ENCODE measurements at places on chromosomes 12 and 14.

DNA sequence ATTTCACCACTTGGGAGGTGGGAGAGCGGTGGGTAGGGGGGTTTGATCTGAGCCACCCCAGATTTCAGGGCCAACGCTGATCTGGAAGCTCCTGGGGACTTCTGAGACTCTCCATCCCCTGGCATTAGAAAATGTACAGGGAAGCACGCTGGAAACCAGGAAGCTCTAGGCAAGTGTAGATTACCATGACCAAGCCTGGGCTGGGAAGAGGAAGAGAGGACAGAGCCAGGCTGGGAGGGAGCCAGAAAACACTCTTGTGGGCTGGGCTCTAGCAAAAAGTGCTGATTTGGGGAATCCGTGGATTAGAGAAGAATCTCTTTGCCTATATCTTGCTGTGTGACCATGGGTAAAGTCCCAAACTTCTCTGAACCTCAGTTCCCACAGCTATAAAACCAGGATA, 236.7 kb downstream of the BCL11B start:
- no peak for DNase-seq

DNA sequence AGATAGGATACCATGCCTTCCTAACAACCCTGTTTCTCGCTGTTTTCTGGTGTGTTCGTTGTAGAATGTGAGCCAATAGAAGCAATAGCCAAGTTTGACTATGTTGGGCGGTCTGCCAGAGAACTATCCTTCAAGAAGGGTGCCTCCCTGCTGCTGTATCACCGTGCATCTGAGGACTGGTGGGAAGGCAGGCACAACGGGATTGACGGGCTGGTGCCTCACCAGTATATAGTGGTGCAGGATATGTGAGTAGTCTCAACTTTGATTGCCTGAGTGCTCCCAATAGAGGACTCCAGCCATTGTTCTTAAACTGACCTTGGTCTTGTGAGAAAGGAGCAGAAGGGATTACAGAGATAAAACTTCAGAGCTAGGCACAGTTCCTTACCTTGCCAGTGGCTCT, 96.2 kb downstream of the KICS2 start:
- DNase-seq, result no peak

DNA sequence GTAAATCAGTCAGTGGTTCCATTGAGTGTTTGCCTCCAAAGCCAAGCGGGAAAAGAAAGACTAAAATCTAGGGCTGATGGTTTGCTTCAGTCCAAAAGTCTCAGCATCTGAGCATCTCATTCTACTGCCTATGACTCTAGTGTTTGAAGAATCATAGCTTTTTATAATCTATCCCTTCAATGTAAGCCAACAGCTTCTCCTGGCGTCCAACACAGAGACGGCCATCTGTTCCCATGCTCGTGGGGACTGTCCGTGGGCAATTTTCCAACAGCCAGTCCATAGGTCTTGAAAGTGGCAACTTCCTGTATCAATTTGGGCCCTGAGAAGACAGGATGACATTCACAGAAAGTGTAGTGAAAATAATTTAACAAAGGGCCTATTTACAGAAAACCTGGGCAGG, 544.4 kb upstream of the TMEM132C start:
- no peak for DNase-seq

DNA sequence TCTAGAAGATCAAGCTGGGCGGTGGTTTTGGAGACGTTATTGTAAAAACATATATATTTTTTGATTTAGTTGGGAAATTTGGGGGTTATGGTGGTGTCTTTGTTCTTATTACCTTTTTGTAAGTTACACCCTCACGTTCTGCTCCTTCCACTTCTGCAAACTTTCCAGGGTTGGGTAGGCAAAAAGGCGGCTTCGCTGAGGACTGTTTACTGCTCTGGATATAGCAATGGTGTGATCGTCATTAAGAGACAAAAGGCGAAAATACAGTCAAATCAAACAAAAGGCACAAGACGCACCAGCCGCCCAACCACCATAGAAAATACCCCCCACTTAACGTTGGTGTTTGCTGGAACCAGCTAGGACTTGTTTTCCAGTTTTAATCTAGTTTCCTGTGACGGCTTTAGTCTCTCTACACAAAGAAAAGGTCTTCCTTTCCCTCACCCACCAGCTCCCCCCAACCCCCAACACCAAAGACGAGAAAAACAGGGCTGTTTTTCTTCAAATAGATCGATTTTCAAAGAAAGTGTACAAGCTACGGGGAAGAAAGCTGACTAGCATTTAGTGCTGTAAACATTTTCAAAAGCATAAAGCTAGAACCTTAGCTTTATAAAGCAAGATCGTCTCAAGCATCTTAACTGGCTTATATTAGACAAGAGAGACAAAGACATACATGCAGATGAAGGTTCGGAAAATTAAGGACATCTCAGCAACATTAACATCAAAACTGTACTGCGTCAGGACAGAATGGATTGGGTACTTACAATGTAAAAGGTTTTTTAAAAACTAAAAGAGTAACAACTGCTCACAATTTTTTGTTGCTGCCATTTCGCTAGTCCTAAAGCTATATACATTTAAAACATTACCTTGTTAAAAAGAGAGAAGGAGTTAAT, 2.0 kb upstream of the SETD1B start:
- no peak for DNase-seq

GRCh38 chr12:87848248-87848868, 180.8 kb downstream of the C12orf50 start:
- peak; percentile 75 for DNase-seq

- no peak for DNase-seq
Measured at GRCh38 chr12:57514720-57515407, 5.5 kb downstream of the DDIT3 start.

DNA sequence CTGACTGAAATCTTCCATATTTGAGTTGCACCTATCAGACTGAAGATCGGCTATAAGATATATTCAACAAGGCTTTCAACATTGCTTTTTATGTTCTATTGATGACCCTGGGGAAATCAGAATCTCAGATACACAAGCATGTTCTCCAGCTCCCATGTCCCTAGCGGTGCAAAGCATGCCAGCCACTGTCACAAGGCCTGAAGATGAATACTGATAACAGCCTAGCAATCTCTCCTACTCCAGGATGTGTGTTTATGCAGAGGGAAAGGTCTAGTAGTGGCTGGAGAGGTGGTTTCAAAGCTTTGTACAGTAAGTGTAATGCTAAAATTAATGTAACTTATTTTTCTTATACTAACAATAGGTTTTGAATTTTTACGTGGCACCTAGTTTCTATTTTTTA, 64.6 kb downstream of the SOX5 start:
- DNase-seq, result no peak

GRCh38 chr12:116172224-116172849, 105.2 kb downstream of the MED13L start:
- no peak for DNase-seq

DNA sequence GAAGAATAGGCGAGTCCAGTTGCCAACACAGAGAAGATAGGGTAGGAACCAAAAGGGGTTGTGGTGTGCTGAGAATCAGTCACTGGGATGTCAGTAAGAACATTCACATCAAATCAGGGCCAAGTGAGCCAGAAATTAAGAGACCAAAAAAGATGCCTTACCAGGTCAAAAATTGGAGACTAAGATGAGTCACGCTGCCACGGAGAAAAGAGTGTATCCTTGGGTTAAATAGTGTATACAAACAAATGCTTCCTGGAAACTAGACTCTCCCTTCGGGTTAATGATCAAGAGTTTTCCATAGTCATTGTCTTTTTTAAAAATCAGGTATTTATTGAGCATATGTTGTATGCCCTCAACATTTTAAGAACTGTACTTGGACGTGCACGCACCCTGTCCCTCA, 45.2 kb upstream of the BAZ1A start:
- no peak for DNase-seq

DNA sequence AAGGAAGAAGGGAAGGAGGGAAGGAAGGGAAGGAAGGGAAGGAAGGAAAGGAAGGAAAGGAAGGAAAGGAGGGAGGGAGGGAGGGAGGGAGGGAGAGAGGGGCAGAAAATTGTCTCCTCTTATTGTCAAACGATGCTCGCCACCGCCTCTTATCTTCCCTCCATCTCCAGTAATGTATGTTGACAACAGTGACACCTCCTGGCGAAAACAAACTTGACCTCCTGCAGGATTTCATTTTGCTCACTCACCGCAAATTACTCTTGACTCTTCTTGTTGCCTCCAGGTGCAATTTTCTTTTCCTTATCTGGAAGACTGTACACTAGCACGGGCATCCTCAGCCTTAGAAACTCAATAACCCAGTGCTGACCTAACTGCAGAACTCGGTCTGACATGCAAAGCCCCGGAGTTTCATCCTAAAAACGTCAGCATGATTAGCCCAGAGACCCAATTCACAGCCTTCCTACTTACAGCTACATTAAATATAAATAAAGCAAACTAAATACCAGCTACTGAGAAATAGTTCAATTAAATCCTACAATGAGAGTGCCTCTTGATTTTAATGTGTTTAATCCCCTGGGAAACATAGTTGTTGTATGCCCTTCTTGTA, 512.4 kb upstream of the TMPO start:
- DNase-seq, result peak; percentile 71

GRCh38 chr14:28770630-28771029, 4.0 kb downstream of the FOXG1 start:
- no peak for DNase-seq

GRCh38 chr12:107783406-107784376, 9.2 kb downstream of the ASCL4 start:
- DNase-seq, result no peak

DNA sequence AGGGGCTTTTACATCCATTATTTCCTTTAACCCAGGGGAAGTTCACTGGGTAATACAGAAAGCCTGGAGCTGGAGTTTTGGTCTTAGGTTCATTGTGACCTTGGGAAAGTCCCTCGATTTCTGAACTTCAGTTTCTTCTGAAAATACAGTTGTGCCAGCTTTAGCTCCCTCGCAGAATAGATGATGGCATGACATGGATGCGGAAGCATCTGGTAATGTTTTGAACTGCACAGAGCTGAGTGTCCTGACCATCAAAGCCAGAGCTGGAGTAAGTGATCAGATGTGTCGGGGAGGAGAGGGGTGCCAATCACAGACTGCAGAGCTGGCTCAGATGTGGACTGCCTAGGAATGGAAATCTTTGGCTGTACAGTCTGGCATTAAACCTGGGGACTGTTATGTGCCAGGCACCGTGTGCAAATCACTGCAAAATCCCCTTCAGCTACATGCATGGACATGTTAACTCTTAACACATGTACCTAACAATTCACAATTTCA, 180.9 kb downstream of the ETV6 start:
- no peak for DNase-seq

GRCh38 chr14:90087433-90087832, 25.6 kb downstream of the KCNK13 start:
- DNase-seq, result peak; percentile 15

DNA sequence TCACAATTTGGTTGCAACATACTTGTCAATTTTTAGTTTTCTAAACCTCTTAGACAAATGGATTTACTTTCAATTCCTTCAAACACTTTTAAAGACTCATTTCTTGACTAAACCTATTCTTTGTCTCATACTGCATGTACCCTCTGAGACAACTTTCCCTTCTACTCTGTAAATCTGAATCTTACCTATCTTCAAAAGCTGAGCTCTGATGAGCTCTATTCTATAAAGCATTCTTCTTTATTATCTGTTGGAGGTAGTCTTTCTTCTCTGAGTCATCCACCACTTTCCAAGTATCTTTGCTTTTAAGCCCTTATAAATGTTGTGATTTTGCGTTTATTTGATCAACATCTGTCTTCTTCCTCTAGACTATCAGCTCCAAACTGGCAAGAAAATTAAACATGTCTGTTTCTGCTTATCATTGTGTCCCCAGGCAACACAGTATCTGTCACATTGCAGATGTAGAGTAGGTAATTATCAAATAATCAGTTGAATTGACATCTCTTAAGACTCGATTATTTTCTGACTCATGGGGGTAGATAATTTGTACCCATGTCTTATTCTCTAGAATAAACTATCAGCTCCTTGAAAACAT, 265.6 kb upstream of the FAR2 start:
- DNase-seq, result no peak

GRCh38 chr12:54220092-54220557, 31.3 kb upstream of the SMUG1 start:
- DNase-seq, result peak; percentile 84

DNA sequence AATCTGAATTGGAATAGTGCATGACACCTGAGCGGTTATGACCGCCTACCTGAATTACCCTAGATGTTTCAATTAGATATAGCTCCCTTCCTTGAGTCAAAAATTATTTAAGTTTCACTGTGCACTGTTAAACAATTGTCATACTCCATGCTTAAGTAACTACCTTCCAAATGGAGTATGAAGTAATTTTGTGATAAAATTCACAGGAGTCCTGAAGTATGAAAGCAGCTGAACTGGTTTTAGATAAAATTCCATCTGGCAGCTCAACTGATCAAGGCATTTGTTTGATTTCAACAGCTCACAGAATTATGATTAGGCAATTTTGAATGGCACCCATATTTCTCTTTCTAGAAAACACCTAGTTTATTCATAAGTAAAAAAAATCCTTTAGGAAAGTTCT, 19.5 kb downstream of the PRICKLE1 start:
- no peak for DNase-seq

DNA sequence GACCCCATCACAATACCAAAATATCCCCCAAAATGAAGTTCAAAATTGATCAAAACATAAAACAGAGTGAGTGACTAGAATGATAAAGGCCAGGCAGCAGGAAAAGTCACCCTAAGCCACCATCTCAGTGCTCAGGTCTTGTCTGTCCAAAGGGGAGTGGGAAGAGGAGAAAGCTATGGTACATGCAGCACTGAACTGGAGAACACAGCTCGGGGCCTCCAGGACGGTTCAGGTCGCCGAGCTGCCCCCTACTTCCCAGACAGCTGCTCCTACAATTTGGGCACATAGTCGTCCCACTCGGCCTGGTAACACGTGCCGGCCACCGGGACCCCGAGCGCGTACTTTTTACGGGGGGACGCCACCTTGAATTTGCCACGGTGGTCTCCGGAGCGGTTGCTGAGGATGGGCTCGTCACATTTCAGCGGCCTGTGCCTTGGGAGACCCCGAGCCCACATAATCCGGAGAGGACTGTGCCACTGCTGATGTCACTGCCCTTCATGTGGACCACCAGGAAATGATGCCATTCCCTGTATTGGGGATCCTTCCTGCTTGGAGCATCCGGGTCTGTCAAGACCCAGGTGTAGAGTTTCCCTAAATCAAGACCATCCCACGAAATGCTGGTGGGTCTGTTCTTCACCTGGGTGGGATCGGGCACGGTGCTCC, 31.6 kb downstream of the AK7 start:
- DNase-seq, result no peak

DNA sequence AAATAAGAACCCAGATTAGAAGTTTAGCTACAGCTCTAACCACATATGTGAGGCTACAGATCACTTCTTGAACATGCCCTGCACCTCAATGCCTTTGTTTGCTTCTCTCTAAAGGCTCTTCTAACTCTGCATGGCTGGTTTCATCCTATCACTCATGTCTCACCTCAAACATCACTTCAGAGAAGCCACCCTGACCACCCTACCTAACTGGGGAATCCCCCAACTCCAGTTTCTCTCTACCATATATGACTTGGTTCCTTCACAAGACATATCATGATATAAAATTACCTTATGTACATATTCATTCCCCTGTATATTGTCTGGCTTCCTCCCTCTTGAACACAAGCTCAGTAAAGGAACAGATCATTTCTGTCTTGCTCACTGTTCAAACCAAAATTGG, 250.2 kb upstream of the GRIP1 start:
- DNase-seq, result no peak

Data from ACHN (cell line).